ENCODE measurements at places on chromosomes 3 and 15.
A peak's percentile ranks its signal among the peaks of the same experiment; 100 is the strongest.

DNA sequence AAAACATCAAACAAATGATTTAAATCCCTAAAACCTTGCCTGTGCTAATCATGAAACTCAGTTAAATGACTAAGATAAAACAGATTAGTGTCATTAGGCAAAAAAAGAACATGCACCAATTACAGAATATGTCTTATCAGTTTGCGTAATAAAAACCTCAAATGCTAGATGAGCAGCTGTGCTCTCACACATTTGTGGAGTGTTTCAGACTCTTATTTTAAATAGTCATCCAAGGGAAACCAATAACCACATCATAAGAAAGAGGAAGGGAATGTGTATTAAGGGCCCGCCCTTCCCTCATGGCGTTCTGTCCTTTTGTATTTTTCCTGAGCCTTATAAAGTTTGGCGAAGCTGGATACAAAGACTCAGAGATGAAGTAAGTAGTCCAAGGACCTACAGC, 6.6 kb downstream of the SAMMSON start:
- DNase-seq, result no peak

DNA sequence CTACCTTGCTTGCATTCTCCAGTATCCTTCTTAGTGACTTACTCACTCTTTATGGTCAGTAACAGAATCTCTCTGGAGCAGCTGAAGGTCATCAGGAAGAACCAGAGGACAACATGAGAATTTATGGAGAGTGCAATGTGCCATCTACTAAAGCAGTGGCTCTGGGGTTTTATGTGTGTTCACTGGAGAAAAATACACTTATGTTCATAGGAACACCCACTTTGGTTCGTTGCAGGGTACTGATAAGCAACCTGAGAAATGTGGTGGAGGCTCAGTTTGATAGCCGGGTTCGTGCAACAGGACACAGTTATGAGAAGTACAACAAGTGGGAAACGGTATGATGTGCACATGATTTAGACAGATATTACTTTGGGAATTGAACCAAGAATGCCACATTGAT, 12.8 kb downstream of the CPB1 start:
- no peak for DNase-seq

DNA sequence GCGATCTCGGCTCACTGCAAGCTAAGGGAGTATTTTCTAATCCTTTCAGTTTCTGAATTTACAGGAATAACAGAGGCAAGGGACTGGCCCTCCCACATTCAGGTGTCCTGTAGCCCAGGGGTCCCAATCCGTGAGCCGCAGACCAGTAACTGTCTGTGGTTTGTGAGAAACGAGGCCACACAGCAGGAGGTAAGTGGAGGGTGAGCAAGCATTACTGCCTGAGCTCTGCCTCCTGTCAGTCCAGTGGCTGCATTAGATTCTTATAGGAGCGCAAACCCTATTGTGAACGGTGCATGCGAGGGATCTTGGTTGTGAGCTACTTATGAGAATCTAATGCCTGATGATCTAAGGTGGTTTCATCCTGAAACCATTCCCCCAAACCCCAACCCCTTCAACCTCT, 5.0 kb upstream of the IL17RC start:
- DNase-seq, result no peak

DNA sequence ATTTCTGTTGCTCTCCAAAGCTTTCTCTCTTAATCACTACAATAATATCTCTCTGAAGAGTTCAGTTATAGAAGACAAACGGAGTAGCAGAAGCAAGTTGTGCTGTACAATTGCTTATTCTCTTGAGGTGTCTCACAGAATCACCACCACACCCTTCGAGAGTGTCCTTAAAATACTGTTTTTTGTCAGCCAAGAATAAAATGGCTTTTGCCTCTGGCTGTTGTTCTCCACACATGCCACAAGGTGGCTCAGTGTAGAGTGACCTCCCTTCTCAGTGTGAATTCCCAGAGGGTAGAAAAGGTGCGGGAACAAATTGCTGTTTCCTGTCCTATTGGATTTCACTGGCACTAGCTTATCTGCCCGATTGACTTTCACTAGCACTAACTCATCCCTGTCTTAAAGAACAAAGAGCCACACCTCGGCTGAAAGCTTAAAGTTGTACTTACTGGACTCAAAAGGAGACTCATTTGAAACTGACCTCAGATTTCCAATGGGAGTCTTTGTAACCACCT, 134.2 kb upstream of the SATB1 start:
- peak; percentile 40 for DNase-seq

GRCh38 chr15:88838667-88839066, 35.4 kb downstream of the ACAN start:
- peak; percentile 44 for DNase-seq

GRCh38 chr3:190056742-190057141, 64.0 kb downstream of the P3H2 start:
- no peak for DNase-seq

GRCh38 chr15:51801391-51801835, 28.0 kb upstream of the TMOD3 start:
- no peak for DNase-seq

GRCh38 chr3:54822206-54822605, 105.7 kb downstream of the LRTM1 start:
- DNase-seq, result no peak

DNA sequence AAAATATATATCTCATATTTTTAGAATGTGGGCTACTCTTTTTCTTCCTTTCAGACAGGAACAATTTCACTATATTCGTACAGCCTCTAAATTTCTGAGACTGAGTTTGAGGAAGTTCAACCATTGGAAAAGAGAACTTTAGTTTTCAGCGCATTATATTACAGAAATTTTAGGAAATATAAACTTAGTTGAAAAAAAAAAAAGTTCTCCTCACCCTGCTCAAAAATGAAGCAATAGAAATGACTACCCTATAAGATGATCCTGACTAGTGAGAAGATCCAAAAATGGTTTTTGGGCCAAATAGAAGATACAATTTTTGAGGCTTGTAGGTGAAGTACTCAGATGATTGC, 139.6 kb downstream of the MCTP2 start:
- DNase-seq, result no peak

- no peak for DNase-seq
Measured at GRCh38 chr15:76309601-76310330, 1.5 kb downstream of the ETFA start.

DNA sequence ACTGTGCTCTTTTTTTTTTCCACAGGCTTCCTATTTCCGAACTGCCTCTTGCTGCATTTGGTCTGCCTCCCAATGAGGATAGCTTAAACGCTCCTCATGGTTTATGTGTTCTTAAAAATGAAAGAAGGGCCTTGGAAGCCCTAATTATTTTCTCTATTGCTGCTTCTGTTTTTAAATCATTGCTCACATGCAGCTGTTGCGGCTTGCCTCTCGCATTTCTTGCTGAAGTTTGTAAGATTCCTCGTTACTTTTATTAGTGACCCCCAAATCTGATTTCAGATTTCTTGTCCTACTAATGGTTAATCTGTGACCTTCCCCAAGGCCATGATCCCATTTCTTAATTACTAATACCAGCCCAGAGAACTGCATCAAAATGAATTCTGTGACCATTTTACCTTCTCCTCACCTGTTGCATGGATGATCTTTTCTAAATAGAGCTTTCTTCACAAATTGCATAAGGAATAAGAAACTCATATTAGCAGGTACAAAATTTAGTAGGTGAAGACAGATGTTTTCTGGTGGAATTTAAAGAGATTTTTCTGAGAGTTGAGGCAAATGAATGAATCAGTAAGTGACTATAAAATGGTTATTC, 1.8 kb downstream of the UBE2E1 start:
- no peak for DNase-seq

DNA sequence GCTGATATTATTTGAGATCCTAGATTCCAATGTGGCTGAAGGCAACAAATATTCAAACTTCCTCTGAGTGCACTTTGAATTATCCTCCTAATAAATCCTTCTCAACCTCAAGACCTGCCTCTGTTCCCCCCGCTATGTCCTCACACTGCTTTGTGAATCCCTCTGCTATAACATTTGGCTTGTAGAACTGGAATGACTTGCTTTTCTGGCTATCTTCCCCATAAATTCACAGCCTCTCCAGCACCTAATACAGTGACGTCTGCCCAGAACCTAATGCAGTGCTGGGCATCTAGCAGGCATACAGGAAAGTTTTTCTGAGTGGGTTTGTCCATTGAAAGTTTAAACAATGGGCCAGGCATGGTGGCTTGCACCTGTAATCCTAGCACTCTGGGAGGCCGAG, 643.9 kb upstream of the ADAMTS9 start:
- no peak for DNase-seq

DNA sequence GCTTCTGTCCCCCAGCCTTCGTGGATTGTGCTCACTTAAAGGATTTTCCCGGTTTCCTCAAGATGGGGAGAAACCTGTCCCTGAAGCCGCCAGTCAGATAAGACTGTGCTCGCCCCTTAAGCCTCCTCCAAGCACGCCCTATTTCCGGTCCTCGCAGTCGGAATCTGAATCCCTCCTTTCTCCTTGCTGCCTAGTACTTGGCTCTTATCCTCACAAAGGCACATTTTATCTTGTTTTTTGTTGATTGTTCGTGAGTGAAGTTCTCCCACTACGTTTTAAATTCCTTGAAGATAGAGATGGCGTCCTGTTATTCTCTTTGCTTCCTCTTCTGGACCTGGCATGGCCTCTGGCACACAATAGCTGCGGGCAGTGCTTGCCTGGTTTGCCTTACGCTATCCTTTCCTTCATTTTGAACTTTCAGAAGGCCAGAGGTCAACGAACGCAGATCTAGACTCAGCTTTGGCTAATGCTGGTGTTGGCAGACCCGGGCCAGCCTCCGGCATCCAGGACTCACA, 1.7 kb downstream of the CLDN11 start:
- no peak for DNase-seq

GRCh38 chr3:117665296-117665695, 955.7 kb downstream of the TUSC7 start:
- peak; percentile 30 for DNase-seq

- no peak for DNase-seq
Measured at GRCh38 chr15:46242935-46243334, 608.1 kb downstream of the SQOR start.

- no peak for DNase-seq
Measured at GRCh38 chr3:107676469-107677309, 153.9 kb downstream of the BBX start.

DNA sequence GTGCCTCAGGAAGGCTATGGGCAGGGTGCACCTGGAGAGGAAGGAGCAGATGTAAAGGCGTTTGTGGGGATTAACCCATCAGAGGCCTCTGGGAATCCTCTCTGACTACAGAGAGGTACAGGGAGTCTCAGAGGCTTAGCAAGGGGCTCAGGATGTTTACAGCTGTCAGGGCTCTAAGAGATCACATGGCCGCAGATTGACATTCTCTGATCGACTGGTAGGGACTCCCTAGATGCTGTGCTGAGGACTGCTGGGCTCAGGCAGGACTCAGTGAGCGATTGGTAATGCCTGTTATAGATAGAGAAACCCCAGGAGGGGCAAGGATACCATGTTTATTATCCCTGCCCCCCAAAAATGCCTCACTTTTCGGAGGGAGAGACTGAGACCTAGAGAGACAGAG, 103.5 kb downstream of the CORO2B start:
- DNase-seq, result no peak

- no peak for DNase-seq
Measured at GRCh38 chr3:57199895-57200297, at the start of gene HESX1. Gene HESX1 (minus strand): TSS chr3:57199978. CDS start chr3:57199918, 60 bp downstream.

GRCh38 chr3:22263042-22263441, 512.0 kb upstream of the ZNF385D start:
- DNase-seq, result no peak

DNA sequence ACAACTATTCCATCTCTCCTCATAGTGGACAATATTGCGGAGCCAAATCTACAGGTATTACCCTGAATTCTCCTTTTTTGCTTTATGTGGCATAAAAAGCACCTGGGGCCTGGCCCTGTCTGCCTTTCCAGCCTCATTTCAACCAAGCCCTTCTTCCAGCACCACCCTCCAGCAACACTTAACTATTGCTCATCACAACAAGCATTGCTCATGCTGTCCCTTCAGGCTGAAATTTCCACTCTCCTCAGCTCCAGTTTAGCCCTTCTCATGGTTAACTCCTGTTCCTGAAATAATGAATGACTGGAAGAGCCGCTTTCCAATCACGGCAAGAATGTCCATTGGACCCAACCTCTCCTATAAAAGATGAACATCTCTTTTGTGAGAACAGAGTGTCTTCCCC, 107.4 kb downstream of the P2RY1 start:
- DNase-seq, result no peak

- no peak for DNase-seq
Measured at GRCh38 chr15:38690719-38691332, 126.2 kb upstream of the RASGRP1 start.

DNA sequence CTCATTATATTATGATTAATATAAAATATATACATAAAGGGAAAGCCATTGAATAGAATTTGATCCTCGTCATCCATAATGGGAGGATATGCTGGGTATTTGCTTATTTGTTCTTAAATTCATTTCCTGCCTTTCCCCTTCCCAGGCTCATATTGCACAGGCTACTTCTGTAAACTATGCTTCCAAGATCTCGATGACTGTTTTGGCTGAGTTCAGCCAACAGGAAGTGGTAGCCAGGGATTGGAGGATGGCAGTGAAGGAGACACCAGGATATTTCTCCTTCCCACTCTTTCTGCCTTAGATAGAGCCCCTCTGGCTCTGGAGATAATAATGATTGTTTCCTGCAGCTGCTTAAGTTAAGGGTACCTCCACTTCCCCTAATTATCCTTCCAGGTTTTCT, 44.3 kb upstream of the DYNC1LI1 start:
- no peak for DNase-seq

- no peak for DNase-seq
Measured at GRCh38 chr15:54102704-54103103, 124.5 kb downstream of the UNC13C start.

DNA sequence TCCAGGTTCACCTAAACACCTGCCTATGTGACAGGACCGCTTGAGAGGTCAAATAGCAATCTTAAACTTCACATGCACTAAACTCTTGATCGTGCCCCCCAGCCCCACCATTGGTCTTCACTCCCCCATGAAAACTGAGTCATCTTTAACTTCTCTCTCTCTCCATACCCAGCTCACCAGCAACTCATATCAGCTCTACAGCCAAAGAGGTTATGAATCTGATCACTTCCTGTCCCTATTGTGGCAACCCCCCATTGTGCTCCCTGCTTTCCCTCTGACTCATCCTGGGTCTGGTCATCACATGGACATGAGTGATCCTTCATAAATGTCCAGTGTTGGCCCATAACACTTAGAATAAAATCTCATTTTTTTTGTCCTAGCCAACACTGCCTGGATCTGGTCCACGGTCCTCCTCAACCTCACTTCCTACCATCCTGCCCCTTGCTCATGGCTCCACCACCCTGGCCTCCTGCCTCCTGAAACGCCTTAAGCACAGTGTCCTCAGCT, 103.4 kb upstream of the HACD2 start:
- DNase-seq, result no peak

- DNase-seq, result no peak
Measured at GRCh38 chr3:1506090-1506489, 413.3 kb downstream of the CNTN6 start.

GRCh38 chr3:57160076-57160764, 4.9 kb downstream of the IL17RD start:
- no peak for DNase-seq

DNA sequence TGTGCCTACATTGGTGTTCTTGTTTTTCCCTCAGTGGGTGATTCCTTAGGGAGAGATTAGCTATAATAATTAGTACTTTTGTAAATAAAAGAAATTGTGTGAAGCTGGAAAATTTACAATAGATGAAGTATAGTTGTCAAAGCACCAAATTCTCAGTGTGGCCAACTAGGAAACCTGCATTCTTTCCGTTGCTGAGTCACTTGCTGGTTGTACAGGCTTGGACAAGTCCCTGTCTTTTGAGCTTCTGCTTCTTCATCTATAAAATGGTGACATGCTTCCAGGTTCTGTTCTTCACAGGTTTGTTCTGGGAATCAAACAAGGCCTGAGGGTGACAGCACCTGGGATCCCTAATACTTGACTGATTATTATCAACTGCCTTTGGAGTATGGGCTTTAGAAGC, 184.1 kb upstream of the HES1 start:
- no peak for DNase-seq

Data from upper lobe of left lung (tissue), 6 donors.